Epithelial cell of prostate (primary cell): ENCODE measurements at places on chromosomes 4 and X.

- DNase-seq = no peak
Measured at GRCh38 chr4:142600952-142601351, 245.1 kb downstream of the INPP4B start.

DNA sequence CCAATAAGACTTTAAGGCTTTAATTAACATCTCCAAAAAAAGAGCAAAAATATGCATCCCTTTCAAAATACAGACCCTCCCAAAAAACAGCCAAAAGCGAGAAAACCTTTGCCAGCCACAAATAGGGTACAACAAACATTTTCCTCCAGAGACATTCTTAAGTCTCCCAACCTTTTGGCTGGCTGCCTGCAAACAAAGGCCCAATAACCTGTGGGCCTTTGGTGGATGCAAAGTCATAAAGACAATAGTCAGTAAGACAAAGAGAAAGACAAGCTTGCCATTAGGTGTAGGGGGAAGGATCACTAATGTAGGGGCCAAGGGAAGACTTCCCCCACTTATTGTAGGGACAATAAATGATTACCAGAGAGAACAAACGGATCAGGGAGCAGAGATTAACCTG, 215.5 kb upstream of the ZFP42 start:
- DNase-seq = no peak

DNA sequence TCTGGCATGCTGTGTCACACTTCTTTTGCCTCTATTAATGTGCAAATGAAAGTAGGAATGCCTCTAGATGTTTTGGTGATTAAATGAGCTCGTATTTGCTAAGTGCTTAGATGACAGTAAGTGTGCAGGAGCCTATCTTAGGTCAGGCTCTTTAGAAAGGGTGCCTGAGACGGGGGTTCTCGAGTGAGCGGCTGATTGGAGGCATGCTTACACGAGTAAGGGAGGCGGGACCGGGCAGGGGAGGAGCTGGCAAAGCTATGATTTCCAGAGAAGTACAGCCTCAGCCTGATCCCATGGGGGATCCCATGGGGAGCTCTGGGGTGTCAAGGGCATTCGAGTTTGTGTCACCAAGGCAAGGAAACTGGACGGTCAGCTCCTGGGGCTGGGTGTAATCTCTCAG, 44.8 kb downstream of the CLDN34 start:
- no peak for DNase-seq

DNA sequence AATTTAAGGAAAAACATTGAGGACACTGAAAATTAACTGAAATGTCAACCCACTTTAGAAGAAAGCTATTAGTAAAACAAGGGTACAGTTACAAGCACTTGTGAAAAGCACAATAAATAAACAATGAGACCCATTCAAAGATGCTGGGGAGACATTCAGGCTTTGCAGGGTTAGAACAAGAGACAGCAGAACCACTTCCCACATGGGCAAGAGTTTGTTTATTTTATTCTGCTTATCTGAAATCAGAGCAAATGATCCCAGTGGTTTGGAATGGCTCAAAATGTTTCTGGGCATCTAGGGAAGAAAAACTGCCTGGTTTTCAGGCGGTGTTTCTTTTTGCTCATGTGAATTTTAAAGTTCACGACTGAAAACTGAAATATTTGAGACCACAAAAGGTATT, 42.4 kb downstream of the PPP3CA start:
- DNase-seq = no peak

DNA sequence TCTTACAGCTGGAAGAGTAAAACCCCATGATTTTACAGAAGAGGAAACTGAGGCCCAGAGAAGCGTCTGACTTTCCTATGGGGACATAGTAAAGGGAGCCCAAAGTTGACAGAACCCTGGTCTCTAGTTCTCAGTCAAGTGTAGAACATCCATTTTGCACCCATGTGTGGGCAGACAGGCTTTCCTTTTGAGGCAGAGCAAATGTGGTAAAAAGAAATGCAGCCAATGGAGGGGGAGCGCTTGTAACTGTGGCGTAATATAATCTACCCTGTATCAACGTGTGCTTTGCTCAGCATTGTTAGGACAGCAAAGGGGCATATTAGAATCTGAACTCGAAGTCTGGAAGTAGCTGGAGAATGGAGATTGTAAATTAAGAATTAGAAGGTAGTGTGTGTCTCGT, 8.8 kb downstream of the MAMLD1 start:
- DNase-seq = no peak

DNA sequence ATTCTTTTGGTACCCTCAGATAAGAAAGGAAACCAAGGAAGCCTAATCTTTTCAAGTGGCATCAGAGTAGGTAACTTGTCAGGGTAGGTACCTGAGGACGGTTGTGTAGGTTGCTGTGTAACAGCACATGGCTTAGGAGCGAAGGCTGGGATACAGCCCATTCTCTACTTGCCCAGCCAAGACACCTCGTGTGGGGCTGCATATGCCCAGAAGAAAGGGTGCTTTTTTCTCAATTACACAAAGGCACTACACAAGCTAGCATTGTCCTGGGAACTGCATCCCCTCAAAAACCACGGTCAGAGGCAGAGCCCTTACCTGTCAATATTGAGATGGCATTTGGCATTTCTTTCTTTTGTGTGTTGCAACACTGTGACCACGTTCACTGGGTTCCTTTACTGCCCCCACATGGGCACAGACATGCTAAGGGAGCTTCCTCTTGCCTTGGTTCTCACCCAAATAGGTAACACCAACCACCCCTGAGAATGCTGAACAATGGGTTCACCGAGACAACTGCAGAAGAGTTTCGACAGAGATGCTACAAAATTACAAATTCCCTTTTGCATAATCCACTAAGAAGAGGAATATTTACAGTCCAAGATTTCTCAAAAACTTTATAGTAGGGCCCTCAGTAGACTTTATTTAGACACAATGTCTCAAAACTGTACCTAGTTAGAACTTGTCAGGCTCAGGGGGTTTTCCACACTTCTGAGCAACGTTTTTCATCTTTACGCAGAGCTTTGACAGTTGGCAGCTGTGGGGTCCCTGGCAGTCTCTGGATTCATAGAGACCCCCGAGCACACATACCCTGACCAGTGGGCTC, 35.8 kb upstream of the TNIP3 start:
- no peak for DNase-seq

- DNase-seq = no peak
Measured at GRCh38 chr4:110055158-110055768, 142.6 kb downstream of the EGF start.

DNA sequence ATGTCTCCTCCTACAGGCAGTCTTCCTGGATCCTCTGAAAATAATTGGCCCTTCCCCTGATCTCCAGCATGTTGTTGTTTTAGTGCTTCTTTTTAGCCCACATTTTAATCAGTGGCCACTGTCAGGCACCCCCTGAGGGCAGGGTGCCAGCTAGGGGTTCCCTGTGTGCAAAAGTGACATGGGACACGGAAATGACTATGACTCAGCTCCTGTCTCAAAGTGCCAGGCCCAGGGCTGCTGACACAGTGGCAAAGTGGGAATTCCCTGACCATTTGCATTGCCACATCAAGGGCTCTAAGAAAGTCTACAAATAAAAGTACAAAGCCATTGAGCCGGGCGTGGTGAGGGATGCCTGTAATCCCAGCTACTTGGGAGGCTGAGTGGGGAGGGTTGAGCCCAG, 24.8 kb downstream of the HMX1 start:
- DNase-seq = no peak

DNA sequence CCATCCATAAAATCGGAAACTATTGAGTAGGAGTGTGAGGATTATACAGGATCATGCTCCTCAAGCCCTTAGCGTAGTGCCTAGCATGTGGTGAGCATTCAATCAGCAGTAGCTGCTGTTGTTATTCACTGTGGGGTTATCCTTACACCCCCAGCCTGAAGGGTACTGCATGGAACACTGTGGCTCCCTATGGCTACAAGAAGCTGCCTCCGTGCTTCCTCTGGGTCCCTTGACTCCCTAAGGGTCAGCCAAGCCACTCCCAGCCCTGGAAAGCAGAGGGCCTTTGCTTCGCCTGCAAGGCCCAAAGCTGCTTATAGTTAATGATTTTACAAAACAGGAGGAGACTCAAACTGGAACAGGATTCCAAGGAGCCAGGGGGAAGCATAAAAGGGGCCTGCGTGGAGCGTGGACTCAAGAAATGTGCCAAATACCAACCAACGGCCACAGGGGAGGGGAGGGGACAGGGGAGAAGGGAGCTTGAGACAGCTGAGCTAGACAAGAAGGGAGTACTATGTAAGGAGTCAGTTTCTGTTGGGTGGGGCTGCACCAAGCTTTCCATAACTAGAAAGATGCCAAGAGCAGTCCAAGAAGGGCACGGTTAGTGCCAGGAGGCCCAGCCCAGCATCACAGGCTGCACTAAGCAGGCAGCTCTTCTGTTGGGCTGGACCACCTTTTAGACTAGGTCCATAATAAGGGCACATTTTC, 15.9 kb downstream of the SEPTIN6 start:
- no peak for DNase-seq

DNA sequence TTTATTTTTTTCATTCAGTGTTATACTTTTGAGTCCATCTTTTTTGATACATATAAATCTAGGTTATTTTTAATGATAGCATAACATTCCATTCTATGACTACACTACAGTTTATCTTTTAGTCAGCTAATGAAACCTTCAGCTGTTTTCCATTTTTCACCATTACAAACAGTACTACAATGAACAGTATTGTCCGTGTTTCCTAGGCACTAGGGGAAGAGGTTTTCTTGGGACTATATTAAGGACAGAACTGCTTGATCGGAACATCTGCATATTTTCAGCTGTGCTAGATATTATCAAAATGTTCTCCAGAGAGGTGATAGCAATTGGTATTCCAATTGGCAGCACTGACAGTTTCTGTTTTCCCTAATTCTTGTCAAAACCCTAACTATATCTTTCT, 44.3 kb upstream of the HCCS start:
- DNase-seq = no peak

- DNase-seq = no peak
Measured at GRCh38 chr4:184102927-184103326, 114.7 kb downstream of the ENPP6 start.

DNA sequence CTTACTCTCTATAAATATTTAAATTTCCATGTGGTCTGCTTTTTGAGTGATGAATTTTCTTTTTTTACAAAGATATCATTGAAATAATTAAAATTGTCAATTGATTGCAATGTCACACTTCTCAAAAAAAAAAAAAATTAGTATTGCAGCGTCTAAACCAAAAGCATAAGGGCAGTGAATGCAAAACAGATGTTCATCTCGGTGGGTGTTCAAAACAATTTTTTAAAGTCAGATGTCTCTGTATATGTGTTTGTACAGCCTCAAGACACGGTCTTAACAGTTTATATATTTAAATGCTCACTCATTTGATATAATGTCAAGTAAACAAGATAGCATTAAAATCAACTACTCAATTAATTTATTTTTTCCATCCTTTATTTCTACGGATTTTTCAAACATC, 52.3 kb downstream of the PALLD start:
- no peak for DNase-seq

DNA sequence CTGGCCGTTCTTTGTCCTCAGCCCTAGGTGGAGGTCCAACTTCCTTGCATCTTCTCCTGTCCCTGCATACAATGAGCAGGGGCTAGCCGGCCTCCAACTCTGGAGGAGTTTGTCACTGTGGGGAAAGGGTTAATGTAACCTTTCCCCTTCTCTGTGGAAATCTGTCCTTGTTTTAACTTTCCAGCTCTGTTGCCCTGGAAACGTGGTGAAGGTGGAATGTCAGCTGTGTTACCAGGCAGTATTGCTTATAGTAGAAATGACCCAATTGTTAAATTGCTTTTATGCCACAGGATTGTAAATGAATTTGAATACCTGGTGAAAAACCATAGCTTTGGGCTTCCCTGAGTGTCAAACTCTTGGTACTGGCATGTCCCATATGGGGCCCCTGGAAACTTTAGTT, 131.6 kb upstream of the SCML1 start:
- no peak for DNase-seq

DNA sequence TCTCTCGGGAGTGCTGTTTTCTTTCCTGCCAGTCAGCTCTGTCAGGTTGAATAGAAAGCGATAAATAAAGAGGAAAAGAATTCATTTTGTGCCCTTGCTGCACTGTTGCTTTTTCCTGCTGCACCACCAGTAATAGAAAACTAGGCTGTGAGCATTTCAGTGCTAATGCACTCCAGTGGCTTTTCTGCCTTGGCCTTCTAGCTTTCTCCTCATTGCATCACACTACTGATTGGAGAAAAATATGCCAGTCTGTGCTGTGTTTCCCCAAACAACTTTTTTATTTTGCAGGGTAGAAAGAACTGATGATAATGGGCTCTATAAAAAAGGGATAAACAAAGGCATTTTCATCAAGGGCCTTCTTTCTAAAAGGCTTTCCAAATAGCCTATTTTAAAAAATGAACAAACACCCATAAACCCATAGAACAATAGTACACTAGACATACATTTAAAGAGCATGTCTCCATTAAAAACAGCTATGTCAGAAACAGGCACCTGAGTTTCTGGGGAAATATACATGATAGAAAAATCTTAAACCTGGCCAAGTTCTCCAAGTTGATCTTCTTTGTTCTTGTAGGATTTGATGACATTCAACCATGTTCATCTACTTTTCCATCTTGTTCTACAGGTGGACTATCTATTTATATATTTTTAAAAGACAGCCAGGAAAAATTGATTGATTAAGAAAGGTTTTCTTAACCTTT, 86.3 kb downstream of the GPRIN3 start:
- no peak for DNase-seq

GRCh38 chr4:147012059-147012707, 66.5 kb upstream of the TTC29 start:
- no peak for DNase-seq

DNA sequence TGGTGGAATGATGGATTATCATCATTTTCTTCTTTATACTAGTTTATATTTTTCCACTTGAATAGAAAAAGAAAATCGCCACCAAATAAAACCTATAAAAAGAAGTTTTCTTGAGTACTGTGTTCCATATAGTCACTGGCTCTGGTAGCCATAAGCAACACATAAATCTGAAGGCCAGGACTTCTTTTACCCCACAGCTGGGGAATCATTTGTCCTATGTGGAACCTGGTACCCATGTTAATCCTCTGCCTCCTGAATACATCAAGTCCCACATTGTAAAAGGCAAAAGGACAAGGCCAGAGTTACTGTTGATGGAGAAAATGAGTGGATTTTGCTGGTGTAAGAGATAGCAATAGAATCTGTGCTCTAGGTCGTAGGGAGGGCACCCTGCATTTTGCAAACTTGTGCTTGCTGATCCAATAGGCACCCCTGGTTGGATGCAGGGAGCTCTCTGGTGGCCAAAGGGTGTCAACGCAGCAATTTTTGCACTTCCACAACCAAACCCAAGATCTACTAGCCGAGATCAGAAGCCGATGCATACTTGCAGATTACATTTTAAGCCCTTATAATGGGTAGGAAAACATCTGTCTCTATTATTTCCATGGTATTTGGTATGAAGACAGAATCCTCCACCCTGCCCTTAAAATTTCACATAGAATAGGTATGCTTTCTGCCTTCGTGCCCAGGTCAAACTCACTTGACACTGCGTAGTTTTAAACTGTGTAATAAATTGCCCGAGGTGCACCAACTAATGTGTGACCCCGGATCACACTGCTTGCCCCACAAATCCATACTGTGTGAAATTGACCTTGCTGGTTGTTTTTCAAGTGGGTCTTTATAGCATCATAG, 146.2 kb upstream of the SCML1 start:
- no peak for DNase-seq

- DNase-seq = no peak
Measured at GRCh38 chr4:52660643-52661042, 1.5 kb upstream of the USP46 start.

GRCh38 chr4:89222170-89222569, 85.4 kb downstream of the GPRIN3 start:
- no peak for DNase-seq

- DNase-seq = no peak
Measured at GRCh38 chrX:2705046-2705832, 14.1 kb downstream of the CD99 start.

- no peak for DNase-seq
Measured at GRCh38 chr4:2371765-2372487, 46.5 kb downstream of the ZFYVE28 start.
